A673 (cell line): ENCODE measurements at places on chromosomes 2 and 18. TPM values are rescaled to one million over a fixed set of nuclear protein-coding genes. Genes with fewer than 3 reads are reported as not detected.

TMEM127 gene
- total RNA-seq, result 23.6 and 25.5 TPM in 2 replicates

DNA sequence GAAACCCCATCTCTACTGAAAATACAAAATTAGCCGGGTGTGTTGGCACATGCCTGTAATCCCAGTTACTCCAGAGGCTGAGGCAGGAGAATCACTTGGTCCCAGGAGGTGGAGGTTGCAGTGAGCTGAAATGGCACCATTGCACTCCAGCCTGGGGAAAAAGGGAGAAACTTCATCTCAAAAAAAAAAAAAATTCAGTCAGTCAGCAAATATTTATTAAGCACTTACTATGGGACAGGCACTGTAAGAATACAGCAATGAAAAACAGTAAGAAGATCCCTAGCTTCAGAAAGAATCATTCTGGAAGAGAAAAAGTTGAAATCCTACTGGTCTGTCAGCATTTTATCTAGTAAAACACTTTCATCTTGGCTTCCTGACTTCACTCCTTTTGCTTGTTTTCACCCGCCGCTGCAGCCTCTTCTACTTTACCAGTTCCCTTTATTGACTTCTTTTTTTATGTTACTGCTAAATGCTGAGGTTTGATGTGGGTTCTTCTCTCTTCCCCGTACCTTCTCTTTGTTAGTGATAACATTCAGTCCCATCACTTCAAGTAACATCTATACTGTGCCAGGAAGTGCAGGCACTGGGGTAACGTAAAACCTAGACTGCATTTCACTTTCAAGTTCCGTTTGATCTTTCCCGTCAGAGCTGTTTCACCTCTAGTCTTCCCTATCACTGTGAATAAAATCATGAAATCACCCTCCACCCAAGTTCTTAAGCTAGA, 10.8 kb upstream of the TAF4B start:
- H3K4me3 ChIP-seq, result no peak overlapping the region
- no peak for DNase-seq
- H3K27ac ChIP-seq, result no peak overlapping the region
- no peaks in the 10 kb centered on the region for H3K4me1 ChIP-seq
- H3K36me3 ChIP-seq, result no peaks in the 10 kb centered on the region

DNA sequence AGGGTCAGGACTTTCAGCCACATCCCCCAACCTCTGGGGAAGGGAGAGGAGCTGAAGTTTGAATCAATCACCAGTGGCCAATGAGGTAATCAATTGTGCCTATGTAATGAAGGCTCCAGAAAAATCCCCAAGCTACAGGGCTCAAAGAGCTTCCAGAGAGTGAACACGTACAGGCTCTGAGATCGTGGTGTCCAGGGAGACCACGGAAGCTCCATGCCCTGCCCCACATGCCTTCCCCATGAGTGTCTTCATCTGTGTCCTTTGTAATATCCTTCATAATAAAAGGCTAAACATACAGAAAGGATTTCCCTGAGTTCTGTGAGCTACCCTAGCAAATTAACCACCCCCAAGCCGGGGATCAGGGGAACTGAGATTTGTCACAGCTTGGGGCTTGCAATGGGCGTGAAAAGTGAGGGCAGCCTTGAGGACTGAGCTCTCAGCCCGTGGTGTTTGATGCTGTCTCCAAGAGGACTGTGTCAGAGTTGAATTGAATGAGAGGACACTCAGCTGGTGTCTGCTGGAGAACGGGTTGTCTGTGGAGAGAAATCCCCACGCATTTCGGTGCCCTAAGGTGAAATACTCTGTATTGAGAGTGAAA, 25.5 kb upstream of the TUBB6 start:
- H3K4me3 ChIP-seq, result no peak overlapping the region
- no peaks in the 10 kb centered on the region for H3K4me1 ChIP-seq
- H3K27ac ChIP-seq, result no peak overlapping the region
- no peaks in the 10 kb centered on the region for H3K27me3 ChIP-seq
- DNase-seq, result no peak

DNA sequence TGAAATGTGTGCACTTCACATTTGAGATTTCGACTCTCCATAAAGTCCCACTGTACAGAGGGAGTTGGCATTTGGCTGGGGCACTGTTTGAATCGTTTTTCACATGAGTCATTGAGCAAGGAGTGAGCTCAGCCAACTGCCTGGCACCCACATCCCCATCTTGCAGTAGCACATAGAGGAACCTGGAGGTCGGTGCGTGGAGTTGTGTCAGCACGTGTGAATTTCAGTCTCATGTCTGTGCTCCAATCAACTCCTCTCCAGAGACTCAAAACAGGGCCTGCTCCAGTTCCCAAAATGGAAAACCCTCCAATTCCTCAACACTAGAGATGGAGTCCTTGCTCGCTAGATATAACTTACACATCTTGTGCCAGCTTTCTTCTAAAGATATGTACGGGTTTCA, 126.8 kb upstream of the CAPN13 start:
- H3K4me3 ChIP-seq, result no peak overlapping the region
- H3K36me3 ChIP-seq, result no peaks in the 10 kb centered on the region
- no peak for DNase-seq
- H3K27me3 ChIP-seq, result no peaks in the 10 kb centered on the region

DNA sequence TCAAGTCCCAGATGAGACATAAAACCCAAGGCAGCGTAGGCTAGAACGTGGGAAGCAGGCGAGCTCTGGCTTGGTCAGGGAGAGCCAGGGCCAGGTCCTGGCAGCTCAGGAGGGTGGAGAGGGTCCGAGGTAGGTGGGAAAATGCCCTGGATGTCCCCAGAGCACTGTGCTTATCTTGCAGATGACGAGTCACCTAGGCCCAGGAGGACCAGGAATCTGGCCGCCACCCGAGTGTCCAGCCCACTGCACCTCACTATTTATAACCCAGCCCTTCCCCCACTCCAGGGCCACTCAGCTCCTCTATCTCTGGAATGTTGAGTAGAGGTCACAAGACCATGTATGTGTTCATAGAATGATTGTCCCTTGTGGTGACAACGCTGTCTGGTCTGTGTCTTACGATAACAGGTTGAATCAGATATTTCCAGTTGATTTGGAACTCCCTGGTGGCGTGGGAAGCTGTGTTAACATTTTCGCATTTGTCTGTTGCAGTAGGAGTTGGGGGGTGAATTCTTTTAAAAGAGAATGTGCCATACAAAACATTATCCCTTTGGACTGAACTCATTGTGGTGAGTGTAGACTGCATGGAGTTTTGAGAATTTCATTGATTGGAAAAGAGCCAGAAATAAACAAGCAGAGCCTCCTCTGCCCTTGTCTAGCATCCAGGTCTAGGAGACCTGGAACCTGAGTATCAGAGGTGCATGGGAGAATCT, 47.5 kb downstream of the EMILIN2 start:
- no peak for DNase-seq
- H3K4me1 ChIP-seq, result peaks cover 7% of the 10 kb centered on the region
- no peak overlapping the region for H3K27ac ChIP-seq
- H3K27me3 ChIP-seq, result no peaks in the 10 kb centered on the region
- no peaks in the 10 kb centered on the region for H3K36me3 ChIP-seq
- H3K4me3 ChIP-seq, result no peak overlapping the region

LAMA1 gene
- not detected in 2 replicates for total RNA-seq

DNA sequence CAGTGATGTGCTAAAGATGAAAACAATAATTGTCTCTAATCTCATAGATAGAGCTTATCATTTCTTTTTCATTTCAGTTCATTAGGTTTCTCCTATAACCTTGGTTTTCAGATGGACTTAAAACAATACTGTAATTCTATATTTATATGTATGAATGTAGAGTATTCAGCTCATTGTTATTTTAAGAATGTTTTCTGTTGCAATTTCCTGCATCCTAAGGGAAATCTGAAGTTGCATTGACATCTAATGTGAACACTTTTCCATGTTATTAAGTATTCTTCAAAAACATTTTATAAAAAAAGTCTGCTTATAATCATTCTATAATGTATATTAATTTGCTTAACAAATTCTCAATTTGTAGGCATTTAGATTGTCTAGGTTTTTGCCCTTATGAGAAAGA, 288.9 kb downstream of the XIRP2 start:
- no peaks in the 10 kb centered on the region for H3K27me3 ChIP-seq
- no peak overlapping the region for H3K27ac ChIP-seq
- H3K36me3 ChIP-seq, result no peaks in the 10 kb centered on the region
- H3K4me1 ChIP-seq, result no peaks in the 10 kb centered on the region
- no peak for DNase-seq

DNA sequence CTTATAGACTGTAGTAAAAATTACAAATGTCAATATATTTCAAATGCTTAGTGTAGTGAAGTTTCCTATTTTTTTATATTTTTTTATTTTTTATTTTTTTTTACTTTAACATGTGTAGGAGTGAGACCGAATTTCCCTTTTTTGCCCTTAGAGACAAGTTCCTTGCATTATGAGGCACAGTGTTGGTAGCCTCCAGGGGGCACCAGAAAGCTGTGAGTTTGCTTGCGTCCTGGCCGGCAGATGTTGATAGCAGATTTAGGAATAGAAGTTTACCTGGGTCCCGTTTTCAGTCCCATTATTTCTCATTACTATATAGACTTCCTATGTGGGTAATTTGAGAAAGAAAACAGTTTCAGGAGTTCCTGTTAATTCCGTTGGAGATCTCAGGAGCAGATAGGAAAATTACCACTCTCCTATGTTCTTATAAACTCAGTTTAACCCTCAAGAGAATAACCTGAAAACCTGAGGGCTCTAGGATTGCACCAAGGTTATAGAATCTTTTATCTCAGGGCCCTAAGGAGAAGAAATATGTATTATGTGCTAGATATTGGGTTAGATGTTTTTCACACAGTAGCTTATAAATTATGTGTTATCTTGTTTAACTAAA, 157.5 kb upstream of the SESTD1 start:
- H3K4me3 ChIP-seq, result no peak overlapping the region
- H3K4me1 ChIP-seq, result no peaks in the 10 kb centered on the region
- H3K27ac ChIP-seq, result no peak overlapping the region
- peaks cover 15% of the 10 kb centered on the region for H3K27me3 ChIP-seq

GRCh38 chr2:74091391-74091790, 56.3 kb downstream of the BOLA3 start:
- no peak for DNase-seq
- H3K27me3 ChIP-seq, result no peaks in the 10 kb centered on the region
- H3K27ac ChIP-seq, result no peak overlapping the region
- no peaks in the 10 kb centered on the region for H3K4me1 ChIP-seq
- H3K4me3 ChIP-seq, result no peak overlapping the region
- peaks cover 44% of the 10 kb centered on the region for H3K36me3 ChIP-seq

DNA sequence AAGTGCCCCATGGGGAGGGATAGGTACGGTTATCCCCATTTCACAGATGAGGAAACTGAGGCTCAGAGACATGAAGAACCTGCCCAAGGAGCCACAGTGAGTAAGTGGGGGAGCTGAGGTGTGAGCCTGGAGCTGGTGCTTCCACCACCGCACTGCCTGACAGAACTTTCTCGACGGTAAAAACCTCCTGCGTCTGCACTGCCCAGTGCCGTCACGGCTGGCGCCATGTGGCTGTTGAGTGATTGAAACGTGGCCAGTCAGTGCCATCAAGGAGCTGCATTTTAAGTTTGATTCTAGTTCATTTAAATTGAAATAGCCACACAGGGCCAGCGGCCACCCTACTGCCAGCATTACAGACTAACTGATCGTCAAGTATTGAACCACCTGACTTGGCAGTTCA, 217.1 kb downstream of the AGAP1 start:
- no peak overlapping the region for H3K27ac ChIP-seq
- DNase-seq, result no peak
- H3K27me3 ChIP-seq, result no peaks in the 10 kb centered on the region
- H3K36me3 ChIP-seq, result no peaks in the 10 kb centered on the region

DNA sequence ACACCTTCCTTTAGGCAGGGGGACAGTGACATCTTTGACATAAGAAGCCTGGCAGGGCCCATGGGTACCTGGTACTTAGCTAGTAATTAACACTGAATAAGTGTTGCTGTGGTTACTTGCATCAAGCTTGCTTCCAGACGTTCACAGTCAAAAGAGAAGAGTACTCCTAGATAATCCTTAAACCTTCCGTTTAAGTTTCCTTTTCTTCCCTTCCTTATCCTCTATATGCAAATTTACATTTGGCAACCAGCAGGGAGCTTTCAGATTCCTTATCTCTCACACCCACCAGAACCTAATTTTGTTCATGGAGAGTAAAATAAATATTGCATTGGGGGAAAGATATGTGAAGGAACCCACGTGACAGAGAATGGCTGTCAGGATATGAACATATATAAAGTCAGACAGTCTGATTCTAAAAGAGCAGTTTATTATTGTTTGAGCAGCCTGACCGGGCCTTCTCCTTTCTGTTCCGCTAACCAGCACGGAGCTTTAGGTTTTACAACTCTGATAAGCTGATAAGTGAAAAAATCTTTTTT, 7.8 kb upstream of the RAB31 start:
- H3K36me3 ChIP-seq, result no peaks in the 10 kb centered on the region
- H3K4me3 ChIP-seq, result no peak overlapping the region
- no peaks in the 10 kb centered on the region for H3K27me3 ChIP-seq
- peaks cover 13% of the 10 kb centered on the region for H3K4me1 ChIP-seq
- DNase-seq, result peak; percentile 60

MYOM1 gene
- total RNA-seq, result 0.37 and 0.46 TPM in 2 replicates

DNA sequence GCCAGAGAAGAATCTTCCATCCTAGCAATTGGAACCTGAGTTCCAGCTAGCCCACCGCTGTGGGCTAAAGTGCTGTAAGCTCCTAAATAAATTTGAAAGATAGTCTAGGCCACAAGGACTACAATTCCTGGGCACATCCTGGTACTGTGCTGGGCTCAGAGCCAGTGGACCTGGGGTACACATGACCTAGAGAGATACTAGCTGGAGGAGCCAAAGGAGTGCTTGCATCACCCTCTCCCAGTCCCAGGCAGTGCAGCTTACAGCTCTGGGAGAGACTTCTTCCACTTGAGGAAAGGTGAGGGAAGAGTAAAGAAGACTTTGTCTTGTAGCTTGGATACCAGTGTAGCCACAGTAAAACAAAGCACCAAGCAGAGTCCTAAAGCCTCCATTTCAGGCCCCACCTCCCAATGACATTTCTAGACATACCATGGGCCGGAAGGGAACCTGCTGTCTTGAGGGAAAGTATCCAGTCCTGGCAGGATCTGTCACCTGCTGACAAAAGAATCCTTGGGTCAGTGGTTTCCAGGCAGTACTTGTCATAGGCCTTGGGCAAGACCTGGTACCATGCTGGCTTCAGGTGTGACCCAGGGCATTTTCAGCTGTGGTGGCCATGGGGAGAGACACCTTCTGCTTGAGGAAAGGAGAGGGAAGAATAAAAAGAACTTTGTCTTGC, 89.5 kb downstream of the TMEM185B start:
- no peaks in the 10 kb centered on the region for H3K36me3 ChIP-seq
- H3K27ac ChIP-seq, result no peak overlapping the region
- DNase-seq, result no peak
- H3K4me3 ChIP-seq, result no peak overlapping the region

GRCh38 chr2:216242365-216242764, 129.9 kb downstream of the MARCHF4 start:
- H3K4me1 ChIP-seq, result peaks cover 14% of the 10 kb centered on the region
- no peaks in the 10 kb centered on the region for H3K36me3 ChIP-seq
- no peak overlapping the region for H3K27ac ChIP-seq
- DNase-seq, result peak; percentile 73
- no peaks in the 10 kb centered on the region for H3K27me3 ChIP-seq

UGT1A5 gene
- not detected in 2 replicates for total RNA-seq

GRCh38 chr18:73715210-73715670, 432.4 kb downstream of the FBXO15 start:
- H3K27me3 ChIP-seq, result no peaks in the 10 kb centered on the region
- no peaks in the 10 kb centered on the region for H3K36me3 ChIP-seq
- no peak for DNase-seq
- no peak overlapping the region for H3K27ac ChIP-seq
- H3K4me1 ChIP-seq, result no peaks in the 10 kb centered on the region

FEV gene
- total RNA-seq, result 8.0 and 12.6 TPM in 2 replicates
